ENCODE measurements at places on chromosomes 7 and 10. TPM values are rescaled to one million over a fixed set of nuclear protein-coding genes. Genes with fewer than 3 reads are reported as not detected.

Gene CFAP69
- 2.6 TPM for total RNA-seq

Gene CASD1
- 15.7 TPM for total RNA-seq

Gene RBM20
- under 0.01 TPM for total RNA-seq

Gene CACNA2D1
- total RNA-seq: 31.0 TPM

Gene ADARB2
- not detected for total RNA-seq

Gene BAMBI
- total RNA-seq: 1.9 TPM

Gene C10orf62
- 0.10 TPM for total RNA-seq

Gene CTAGE6
- 0.65 TPM for total RNA-seq

Gene CRHR2
- total RNA-seq: not detected

Gene PAOX
- 5.9 TPM for total RNA-seq

Gene TRPV5
- 0.10 TPM for total RNA-seq

Gene TLX1
- not detected for total RNA-seq

Gene GLI3
- total RNA-seq: 3.6 TPM

Gene LIPM
- not detected for total RNA-seq

Gene PAX4
- not detected for total RNA-seq

Gene GIMAP7
- total RNA-seq: 31.6 TPM

Gene STEAP2
- total RNA-seq: 2.3 TPM

Gene TSPAN33
- 0.10 TPM for total RNA-seq

Gene BICC1
- 0.48 TPM for total RNA-seq

Gene TMEM236
- total RNA-seq: 0.10 TPM

Gene MALRD1
- total RNA-seq: not detected

Gene TMEM213
- total RNA-seq: not detected

Gene RBP4
- not detected for total RNA-seq

Gene SLC18A3
- not detected for total RNA-seq

Gene AQP1
- 4.9 TPM for total RNA-seq
